ENCODE measurements at places on chromosomes 6 and 20. TPM values are rescaled to one million over a fixed set of nuclear protein-coding genes. Genes with fewer than 3 reads are reported as not detected.

The FABP7 gene
- polyA plus RNA-seq: not detected

The C20orf173 gene
- polyA plus RNA-seq: not detected

The SEMG1 gene
- not detected for polyA plus RNA-seq

The ZNF334 gene
- polyA plus RNA-seq: not detected

The WFDC2 gene
- polyA plus RNA-seq: not detected

The CD83 gene
- 4.8 TPM for polyA plus RNA-seq

The NTSR1 gene
- not detected for polyA plus RNA-seq

The TNF gene
- 3.9 TPM for polyA plus RNA-seq

The ADGRF1 gene
- not detected for polyA plus RNA-seq

The MMP24 gene
- 0.07 TPM for polyA plus RNA-seq

The RTEL1 gene
- polyA plus RNA-seq: 1.3 TPM

The DPPA5 gene
- not detected for polyA plus RNA-seq

The CST4 gene
- polyA plus RNA-seq: not detected

The BNIP5 gene
- not detected for polyA plus RNA-seq

The BTN1A1 gene
- not detected for polyA plus RNA-seq

The F13A1 gene
- polyA plus RNA-seq: not detected

The ATP6V1G2 gene
- 0.84 TPM for polyA plus RNA-seq

The ALDH8A1 gene
- polyA plus RNA-seq: not detected

The POLR1H gene
- polyA plus RNA-seq: 109 TPM

The NKX2-4 gene
- not detected for polyA plus RNA-seq

The FAM83C gene
- not detected for polyA plus RNA-seq

The ULBP2 gene
- 0.28 TPM for polyA plus RNA-seq

The CPXM1 gene
- polyA plus RNA-seq: not detected

The SYNGAP1 gene
- polyA plus RNA-seq: 1.9 TPM

The NKX2-2 gene
- not detected for polyA plus RNA-seq

The MACROD2 gene
- not detected for polyA plus RNA-seq

The MROH8 gene
- 1.5 TPM for polyA plus RNA-seq

The PXT1 gene
- polyA plus RNA-seq: not detected

The TMEM14A gene
- polyA plus RNA-seq: 30.7 TPM

The GRIK2 gene
- polyA plus RNA-seq: not detected

The GABRR2 gene
- 0.10 TPM for polyA plus RNA-seq

The ABRACL gene
- polyA plus RNA-seq: 289 TPM

The VWA7 gene
- polyA plus RNA-seq: 1.00 TPM

The TINAG gene
- polyA plus RNA-seq: not detected

The FOXQ1 gene
- polyA plus RNA-seq: not detected

The ZNF217 gene
- polyA plus RNA-seq: 11.6 TPM

The TP53RK gene
- 13.5 TPM for polyA plus RNA-seq

The TRIM31 gene
- 0.11 TPM for polyA plus RNA-seq

The NR2E1 gene
- not detected for polyA plus RNA-seq

The SERINC3 gene
- polyA plus RNA-seq: 212 TPM

The TAP2 gene
- polyA plus RNA-seq: 16.5 TPM

The EYA2 gene
- polyA plus RNA-seq: not detected

The C6orf47 gene
- 29.7 TPM for polyA plus RNA-seq

The RUNX2 gene
- polyA plus RNA-seq: 4.5 TPM

The SESN1 gene
- polyA plus RNA-seq: 37.0 TPM

The NOTCH4 gene
- polyA plus RNA-seq: not detected

The FERMT1 gene
- polyA plus RNA-seq: not detected

The ECT2L gene
- polyA plus RNA-seq: 0.13 TPM

The NELFE gene
- 67.0 TPM for polyA plus RNA-seq

The PRIM2 gene
- polyA plus RNA-seq: 8.3 TPM

The SLC26A8 gene
- polyA plus RNA-seq: not detected

The BPIFB4 gene
- polyA plus RNA-seq: not detected

The MATN4 gene
- polyA plus RNA-seq: not detected

The NSFL1C gene
- polyA plus RNA-seq: 77.3 TPM

The SLC22A16 gene
- polyA plus RNA-seq: not detected

The BHLHE23 gene
- polyA plus RNA-seq: not detected

The HSD17B8 gene
- 57.4 TPM for polyA plus RNA-seq

The SLC35F1 gene
- polyA plus RNA-seq: not detected

The LY86 gene
- 4.6 TPM for polyA plus RNA-seq

Data from CD4-positive, alpha-beta memory T cell (primary cell).